Foreskin melanocyte (primary cell): ENCODE measurements at places on chromosomes 12 and 14.

DNA sequence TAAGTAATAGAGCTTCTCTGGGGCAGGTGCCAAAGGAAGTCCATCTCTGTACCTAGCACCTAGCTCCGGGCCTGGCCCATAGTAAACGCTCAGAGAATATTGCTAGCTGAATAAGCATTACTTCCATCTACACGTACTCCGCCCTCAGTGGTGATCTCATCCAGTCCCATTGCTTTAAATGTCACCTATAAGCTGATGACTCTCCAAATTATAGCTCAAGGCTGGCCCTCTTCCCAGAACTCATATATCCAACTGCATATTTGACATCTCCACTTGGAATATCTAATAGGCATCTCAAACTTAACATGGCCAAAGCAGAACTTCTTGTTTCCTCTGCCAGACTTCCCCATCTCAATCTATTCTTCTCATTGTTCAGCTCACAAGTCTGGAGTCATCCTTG is 6.9 kb upstream of the DYNLL1 start:
- DNase-seq: no peak

- no peak for DNase-seq
Measured at GRCh38 chr14:89409961-89410360, 7.1 kb downstream of the FOXN3 start.

DNA sequence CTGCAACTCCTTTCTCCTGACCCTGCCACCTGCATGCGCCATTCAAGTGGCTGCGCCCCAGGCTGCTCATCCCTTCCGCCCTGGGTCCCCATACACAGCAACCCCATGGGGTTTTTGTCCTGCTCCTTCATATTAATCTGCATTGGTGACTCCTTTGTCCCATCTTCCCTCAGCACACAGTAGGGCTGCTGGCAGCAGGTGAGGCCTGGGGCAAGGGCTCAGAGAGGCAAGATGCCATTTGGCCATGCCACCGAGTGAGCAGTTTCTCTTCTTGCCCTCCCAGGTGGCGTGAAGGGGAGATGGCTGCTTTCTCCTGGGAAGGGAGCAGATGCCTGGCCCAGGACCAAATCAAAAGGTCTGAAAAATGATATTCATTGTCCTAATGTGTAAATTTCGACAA is 9.1 kb downstream of the RTL1 start:
- no peak for DNase-seq

GRCh38 chr12:108568338-108569154 is 6.2 kb downstream of the ISCU start:
- DNase-seq: no peak
